ENCODE measurements at places on chromosomes 12 and 14. TPM values are rescaled to one million over a fixed set of nuclear protein-coding genes. Genes with fewer than 3 reads are reported as not detected.

GRCh38 chr12:12398026-12398859 lies 41.4 kb downstream of the BORCS5 start:
- H3K36me3 ChIP-seq, result no peaks in the 10 kb centered on the region
- no peaks in the 10 kb centered on the region for H3K27me3 ChIP-seq
- H3K27ac ChIP-seq, result no peak overlapping the region
- no peaks in the 10 kb centered on the region for H3K4me1 ChIP-seq
- no peak for DNase-seq

DNA sequence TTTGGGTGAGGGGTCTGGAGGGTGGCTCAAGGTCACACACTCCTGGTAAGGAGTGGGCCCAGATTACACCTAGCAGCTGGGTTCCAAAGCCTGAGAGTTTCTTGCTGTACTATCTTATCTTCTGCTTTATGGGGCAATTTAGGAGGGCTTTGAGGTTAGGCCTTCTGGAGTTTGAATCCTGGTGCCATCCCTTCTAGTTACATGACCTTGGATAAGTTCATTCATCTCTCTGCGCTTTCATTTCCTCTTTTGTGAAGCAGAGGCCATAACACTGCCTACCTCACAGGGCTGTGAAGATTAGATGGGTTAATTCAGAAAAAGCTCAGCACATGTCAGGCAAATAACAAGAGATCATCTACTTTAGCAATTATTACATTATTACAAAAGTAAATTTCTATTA lies 7.4 kb upstream of the KRT77 start:
- H3K36me3 ChIP-seq, result no peaks in the 10 kb centered on the region
- H3K27me3 ChIP-seq, result no peaks in the 10 kb centered on the region
- H3K27ac ChIP-seq, result no peak overlapping the region
- DNase-seq, result no peak
- H3K4me1 ChIP-seq, result no peaks in the 10 kb centered on the region
- H3K4me3 ChIP-seq, result no peak overlapping the region

- DNase-seq, result no peak
- H3K4me3 ChIP-seq, result no peak overlapping the region
- no peaks in the 10 kb centered on the region for H3K4me1 ChIP-seq
- H3K27ac ChIP-seq, result no peak overlapping the region
Measured at GRCh38 chr12:84463741-84464495, 448.7 kb downstream of the SLC6A15 start.

GRCh38 chr12:92096346-92097136 lies 49.1 kb downstream of the BTG1 start:
- H3K4me3 ChIP-seq, result no peak overlapping the region
- DNase-seq, result no peak
- H3K27ac ChIP-seq, result no peak overlapping the region
- no peaks in the 10 kb centered on the region for H3K27me3 ChIP-seq
- H3K4me1 ChIP-seq, result peaks cover 2% of the 10 kb centered on the region

DNA sequence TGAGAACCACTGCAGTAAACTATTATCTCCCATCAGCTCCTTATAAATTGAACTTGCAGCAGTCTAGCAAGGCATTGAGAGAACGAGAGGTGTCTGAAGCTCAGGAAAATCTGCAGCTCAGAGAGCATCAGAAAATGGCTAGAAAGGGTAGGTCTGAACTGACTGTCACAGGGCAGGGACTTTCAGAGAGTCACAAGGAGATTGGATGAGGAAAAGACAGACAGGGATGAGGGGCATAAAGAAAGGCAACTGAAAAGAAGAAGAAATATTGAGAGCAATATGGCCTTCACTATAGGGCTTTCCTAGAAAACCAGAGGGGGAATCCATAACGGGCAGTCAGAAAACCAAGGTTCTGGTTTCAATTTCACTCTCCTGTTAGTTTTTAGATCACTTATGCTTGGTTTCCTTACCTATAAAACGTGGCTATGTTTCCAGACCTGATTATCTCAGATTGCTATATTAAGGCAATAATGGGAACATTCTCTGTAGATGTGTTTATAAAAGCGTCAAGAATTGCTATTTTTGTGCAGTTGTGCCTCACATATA lies 40.9 kb downstream of the PDE6H start:
- H3K4me3 ChIP-seq, result no peak overlapping the region
- H3K4me1 ChIP-seq, result no peaks in the 10 kb centered on the region
- no peak overlapping the region for H3K27ac ChIP-seq
- peaks cover 35% of the 10 kb centered on the region for H3K27me3 ChIP-seq
- no peak for DNase-seq

DNA sequence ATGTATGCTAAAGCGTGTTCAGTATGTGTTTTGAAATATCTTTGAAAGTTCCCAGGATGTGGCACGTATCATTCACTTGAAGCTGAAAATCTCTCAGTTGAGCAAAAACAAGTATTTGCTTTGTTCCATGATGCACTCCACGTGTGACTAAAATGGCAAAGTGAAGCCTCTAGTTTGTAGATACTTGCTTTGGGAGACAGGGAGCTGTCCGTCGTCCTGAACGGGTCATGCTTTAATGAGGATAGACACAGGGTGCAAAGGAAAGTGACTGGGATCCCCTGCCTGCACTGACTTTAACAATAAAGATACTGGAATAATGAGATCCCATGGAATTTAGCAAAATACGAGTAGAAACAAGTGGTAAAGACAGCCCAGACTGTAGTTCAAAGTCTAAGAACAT lies 991.4 kb downstream of the NRXN3 start:
- no peak for DNase-seq
- no peaks in the 10 kb centered on the region for H3K36me3 ChIP-seq

Gene KCNA5
- not detected for total RNA-seq

Gene NRL
- total RNA-seq, result 0.66 TPM

Gene KRT2
- total RNA-seq, result not detected

Gene GPR135
- 3.9 TPM for total RNA-seq

Gene FGD4
- total RNA-seq, result 7.7 TPM
